Kasumi-1 (cell line): ENCODE measurements at places on chromosomes 2 and 18.

DNA sequence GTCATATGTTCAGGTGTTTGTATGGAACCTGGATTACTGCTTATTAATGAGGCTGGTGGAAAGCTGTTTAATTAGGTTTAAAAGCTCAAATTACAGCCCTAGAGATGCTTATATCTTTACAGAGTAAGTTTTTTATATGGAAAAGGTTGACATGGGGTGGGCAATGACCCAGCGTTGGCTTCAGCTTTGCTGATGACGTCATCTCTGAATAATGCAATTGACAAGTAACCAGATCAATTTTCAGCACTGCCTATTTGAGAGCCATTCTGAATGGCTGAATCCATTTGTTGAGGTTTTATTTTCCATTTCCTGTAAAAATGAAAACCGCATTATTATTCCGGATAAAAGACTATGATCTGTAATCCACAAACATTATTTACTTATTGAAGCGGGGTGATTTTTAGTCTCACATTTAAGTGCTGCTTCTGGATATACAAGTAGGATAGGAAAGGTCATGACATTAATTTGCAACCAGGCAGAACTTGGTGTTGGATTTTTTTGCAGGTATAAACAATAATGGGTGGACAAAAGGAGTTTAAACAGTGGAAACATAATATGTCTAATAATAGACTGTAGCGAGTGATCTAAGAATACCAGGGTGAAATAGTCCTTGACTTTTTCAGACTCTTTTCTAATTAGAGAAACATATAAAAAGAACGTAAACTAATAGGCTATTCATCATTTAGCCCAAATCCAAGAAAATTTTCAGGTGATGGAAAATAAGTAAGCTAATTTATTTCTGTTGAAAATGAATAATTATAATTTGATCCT, 2.7 kb downstream of the PPP1R1C start:
- no peak for DNase-seq

DNA sequence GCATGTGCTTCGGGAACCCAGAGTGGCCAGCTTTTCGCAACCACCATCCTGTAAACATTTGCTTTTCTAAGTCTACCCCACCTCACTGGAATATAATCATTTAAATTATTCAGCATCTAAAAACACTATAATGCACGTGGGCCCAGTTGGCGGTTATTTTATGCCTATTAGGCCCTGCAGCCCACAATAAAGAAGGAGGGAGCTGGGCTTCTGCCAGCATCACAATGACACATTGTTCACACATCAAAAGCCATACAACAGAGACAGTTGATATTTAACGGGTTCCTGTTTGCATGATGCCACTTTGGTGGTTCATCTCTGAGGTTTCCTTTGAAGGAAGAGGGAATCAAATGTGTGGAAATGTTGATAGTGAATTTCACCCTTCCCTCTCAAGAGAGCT, 916.0 kb upstream of the CELF4 start:
- DNase-seq = peak; percentile 26

- DNase-seq = no peak
Measured at GRCh38 chr18:59664329-59664728, 32.9 kb downstream of the CCBE1 start.

DNA sequence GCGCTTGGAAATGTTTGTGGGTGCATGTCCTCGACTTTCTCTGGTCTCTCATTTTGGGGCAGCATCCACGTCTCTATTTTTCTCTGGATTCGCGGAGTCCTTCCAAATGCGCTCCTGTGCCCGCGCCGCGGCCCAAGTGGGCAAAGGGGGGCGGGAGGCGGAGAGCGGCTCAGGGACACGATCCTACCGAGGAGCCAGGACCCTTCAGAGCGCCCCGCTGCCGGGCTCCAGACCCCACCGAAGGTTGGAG, 990 bp downstream of the EPAS1 start:
- DNase-seq = no peak

DNA sequence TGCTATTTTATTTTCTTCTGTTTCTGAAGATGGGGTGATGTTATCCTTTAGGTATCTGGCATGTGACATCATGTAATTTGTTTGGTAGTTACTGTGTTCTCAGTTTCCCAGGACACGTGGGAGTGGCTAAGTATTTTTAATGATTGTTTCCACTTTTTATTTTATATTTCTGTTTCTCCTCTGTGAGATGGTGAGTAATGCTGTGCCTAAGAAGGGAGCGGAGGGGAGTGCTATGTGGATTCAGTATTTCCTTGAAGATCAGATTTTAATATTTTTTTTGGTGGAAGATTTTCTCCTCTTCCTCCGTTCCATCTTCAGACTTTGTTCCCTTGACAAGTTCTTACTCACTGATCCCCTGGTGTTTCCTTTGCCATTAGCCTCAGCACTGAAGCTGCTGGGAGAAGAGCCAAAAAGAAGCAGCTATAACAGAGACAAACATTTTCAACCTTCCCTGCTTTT, 180.0 kb upstream of the MMADHC start:
- DNase-seq = no peak

- DNase-seq = peak; percentile 88
Measured at GRCh38 chr18:519019-519879, 18.7 kb upstream of the COLEC12 start.

GRCh38 chr2:178211943-178212342, 17.6 kb downstream of the OSBPL6 start:
- DNase-seq = no peak

DNA sequence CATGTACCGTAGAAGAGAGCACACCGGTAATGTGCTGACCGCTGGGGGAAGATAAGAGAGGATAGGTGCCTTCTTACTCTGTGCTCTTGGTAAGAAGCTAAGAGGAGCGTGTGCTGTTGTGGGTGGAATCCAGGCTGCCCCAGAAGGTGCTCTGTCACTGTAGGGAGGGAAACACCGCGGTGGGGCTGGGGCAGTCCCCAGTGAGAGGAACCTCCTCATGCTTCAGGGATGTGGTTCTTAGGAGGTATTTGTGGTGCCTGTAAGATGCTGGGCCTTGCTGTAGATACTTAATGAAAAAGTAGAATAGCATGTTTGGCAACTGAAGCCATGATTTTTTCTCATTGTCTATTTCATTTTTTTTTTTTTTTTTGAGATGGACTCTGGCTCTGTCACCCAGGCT, 1.1 kb downstream of the COLEC11 start:
- no peak for DNase-seq

- DNase-seq = no peak
Measured at GRCh38 chr18:47530695-47531094, 279.2 kb upstream of the SKOR2 start.

DNA sequence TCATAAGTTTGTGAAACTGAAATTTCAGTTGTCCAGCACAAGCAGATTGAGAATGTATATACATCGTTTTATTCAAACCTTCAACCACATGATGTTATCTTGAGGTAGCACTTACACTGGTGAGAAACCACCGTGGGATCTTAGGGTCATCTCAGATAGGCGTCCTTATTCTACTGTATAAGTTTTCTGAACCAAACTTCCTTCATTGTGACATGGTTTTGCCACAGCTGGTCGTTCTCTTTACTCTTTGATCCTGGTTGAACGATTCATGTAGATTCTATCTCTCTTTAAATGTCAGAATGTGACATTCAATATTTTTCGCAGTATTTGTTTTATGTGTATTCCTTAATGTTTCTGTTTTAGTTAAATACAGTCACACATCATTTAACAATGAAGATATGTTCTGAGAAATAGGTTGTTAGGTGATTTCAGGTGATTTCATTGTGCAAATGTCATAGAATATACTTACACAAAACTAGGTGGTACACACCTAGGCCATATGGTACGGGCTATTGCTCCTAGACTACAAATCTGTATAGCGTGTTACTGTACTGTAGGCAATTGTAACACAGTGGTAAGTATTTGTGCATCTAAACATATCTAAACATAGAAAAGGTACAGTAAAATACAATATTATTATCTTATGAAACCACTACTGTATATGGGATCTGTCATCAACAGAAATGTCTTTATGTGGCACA, 17.9 kb upstream of the ARHGAP25 start:
- no peak for DNase-seq

- DNase-seq = no peak
Measured at GRCh38 chr2:9232886-9233285, 26.3 kb downstream of the ASAP2 start.

GRCh38 chr2:178244777-178245176, 50.5 kb downstream of the OSBPL6 start:
- no peak for DNase-seq

GRCh38 chr18:366466-367061, 98.7 kb upstream of the THOC1 start:
- no peak for DNase-seq

- no peak for DNase-seq
Measured at GRCh38 chr2:133231264-133231663, 337.0 kb downstream of the NCKAP5 start.

DNA sequence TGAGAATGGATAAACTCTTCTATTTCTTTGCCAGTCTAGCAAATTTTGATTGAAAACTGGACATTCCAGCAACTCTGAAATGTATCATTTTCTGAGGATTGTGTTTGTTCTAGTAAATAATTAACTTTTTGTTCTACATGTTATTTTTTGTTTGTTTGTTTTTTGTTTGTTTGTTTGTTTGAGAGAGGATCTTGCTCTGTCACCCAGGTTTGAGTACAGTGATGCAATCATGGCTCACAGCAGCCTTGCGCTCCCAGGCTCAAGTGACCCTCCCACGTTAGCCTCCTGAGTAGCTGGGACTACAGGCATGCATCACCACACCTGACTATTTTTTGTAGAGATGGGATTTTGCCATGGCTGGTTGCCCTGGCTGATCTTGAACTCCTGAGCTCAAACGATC, 65.2 kb upstream of the BARD1 start:
- no peak for DNase-seq

DNA sequence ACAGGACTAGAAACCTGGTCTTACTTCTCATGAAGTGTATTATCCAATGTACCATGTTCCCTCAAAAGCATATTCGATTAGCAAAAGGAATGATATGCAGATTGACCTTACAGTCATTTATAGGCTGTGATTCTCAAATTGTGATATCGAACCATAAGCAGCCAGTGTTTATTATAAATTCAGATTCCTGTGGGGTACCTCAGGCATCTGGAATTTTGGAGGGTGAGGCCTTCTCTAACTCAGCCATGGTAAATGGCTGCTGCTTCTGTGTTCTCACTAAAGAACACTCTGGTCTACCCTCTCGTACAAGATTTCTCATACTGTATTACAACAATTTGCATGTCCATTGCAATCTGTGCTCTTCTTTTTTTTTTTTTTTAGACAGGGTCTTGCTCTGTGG, 84.5 kb downstream of the PRPF40A start:
- no peak for DNase-seq

- DNase-seq = peak; percentile 25
Measured at GRCh38 chr2:38750011-38750890, 910 bp downstream of the SRSF7 start.

GRCh38 chr2:148653437-148653836, 8.9 kb downstream of the EPC2 start:
- DNase-seq = no peak
